ENCODE measurements at places on chromosomes 5 and 9. TPM values are rescaled to one million over a fixed set of nuclear protein-coding genes. Genes with fewer than 3 reads are reported as not detected.

Gene PLAC8L1
- 0.18 TPM for total RNA-seq

Gene FLT4
- total RNA-seq = 6.6 TPM

Gene POLR1E
- total RNA-seq = 32.0 TPM

Gene RANBP3L
- total RNA-seq = 0.40 TPM

Gene CDKN2B
- total RNA-seq = 0.31 TPM

Gene HTR4
- total RNA-seq = not detected

GRCh38 chr9:98107926-98108325 is 11.1 kb downstream of the TRIM14 start:
- H3K4me3 ChIP-seq = no peak overlapping the region
- no peak overlapping the region for H3K27ac ChIP-seq
- no peaks in the 10 kb centered on the region for H3K36me3 ChIP-seq
- H3K4me1 ChIP-seq = no peaks in the 10 kb centered on the region
- DNase-seq = no peak

- H3K4me3 ChIP-seq = no peak overlapping the region
- DNase-seq = no peak
- H3K36me3 ChIP-seq = no peaks in the 10 kb centered on the region
- no peaks in the 10 kb centered on the region for H3K27me3 ChIP-seq
Measured at GRCh38 chr5:114657342-114658130, 295.7 kb downstream of the KCNN2 start.

- peaks cover 14% of the 10 kb centered on the region for H3K4me1 ChIP-seq
- no peaks in the 10 kb centered on the region for H3K36me3 ChIP-seq
- no peaks in the 10 kb centered on the region for H3K27me3 ChIP-seq
- DNase-seq = no peak
- H3K4me3 ChIP-seq = no peak overlapping the region
Measured at GRCh38 chr5:158812408-158812807, 287.3 kb downstream of the EBF1 start.

DNA sequence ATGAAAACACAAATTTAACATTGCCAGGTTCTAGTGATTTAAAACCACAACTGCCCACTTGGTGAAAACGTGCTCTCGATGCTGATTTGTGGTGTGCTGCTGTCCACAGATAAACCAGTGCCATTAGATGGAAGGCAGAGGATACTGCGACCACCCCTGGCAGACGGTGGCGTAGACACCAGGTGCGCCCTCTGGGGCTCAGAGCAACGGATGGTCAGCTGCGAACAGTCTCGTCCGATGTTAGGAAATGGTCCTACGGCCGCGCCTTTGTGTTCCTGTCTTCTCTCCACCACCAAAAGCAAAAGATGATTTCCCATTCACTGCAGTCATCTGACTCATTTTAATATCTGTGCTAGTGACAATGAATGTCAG is 43.2 kb downstream of the UBE2QL1 start:
- no peak overlapping the region for H3K27ac ChIP-seq
- H3K4me1 ChIP-seq = no peaks in the 10 kb centered on the region
- no peak overlapping the region for H3K4me3 ChIP-seq
- no peak for DNase-seq
- no peaks in the 10 kb centered on the region for H3K36me3 ChIP-seq

- no peak overlapping the region for H3K27ac ChIP-seq
- no peaks in the 10 kb centered on the region for H3K4me1 ChIP-seq
- H3K4me3 ChIP-seq = no peak overlapping the region
- H3K27me3 ChIP-seq = no peaks in the 10 kb centered on the region
- DNase-seq = no peak
- H3K36me3 ChIP-seq = no peaks in the 10 kb centered on the region
Measured at GRCh38 chr5:82011761-82012160, 39.9 kb downstream of the ATG10 start.

- no peak overlapping the region for H3K4me3 ChIP-seq
- no peaks in the 10 kb centered on the region for H3K36me3 ChIP-seq
- H3K27ac ChIP-seq = no peak overlapping the region
- H3K4me1 ChIP-seq = peaks cover 20% of the 10 kb centered on the region
- H3K27me3 ChIP-seq = no peaks in the 10 kb centered on the region
Measured at GRCh38 chr5:68482199-68482598, 266.6 kb downstream of the PIK3R1 start.

DNA sequence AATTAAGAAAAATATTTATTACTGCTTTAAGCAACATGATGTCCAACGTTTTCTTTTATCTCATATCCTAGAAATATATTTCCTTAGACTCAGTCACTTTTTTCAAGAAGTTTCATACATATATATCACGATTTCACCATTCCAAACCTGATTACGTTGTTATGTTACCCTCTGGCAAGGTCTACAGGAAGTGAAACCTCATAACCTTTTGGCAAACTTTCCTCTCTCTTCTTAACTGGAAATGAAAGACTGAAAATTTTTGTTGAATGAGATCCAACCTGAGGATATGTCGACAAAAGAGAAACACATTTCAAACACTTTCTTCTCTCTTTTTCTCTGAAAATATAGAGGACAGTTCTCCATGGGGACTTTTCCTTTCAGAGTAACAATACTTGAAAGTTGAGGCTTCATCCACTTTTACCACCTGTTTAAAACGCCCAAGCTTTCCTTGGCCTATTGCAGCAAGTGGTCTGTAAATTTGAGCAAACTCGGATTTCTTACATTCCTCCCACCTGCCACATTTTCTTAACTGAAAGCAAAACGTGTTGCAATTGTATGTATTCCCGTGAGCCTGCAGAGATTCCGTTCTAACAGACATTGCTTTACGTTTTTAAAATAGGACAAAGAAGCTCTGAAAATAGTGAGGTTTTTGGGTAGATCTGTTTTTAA is 298.1 kb downstream of the CETN3 start:
- H3K36me3 ChIP-seq = no peaks in the 10 kb centered on the region
- H3K4me3 ChIP-seq = peak overlapping the region; percentile 5
- H3K27ac ChIP-seq = peak overlapping the region; percentile 45
- peak; percentile 45 for DNase-seq
- H3K4me1 ChIP-seq = no peaks in the 10 kb centered on the region

DNA sequence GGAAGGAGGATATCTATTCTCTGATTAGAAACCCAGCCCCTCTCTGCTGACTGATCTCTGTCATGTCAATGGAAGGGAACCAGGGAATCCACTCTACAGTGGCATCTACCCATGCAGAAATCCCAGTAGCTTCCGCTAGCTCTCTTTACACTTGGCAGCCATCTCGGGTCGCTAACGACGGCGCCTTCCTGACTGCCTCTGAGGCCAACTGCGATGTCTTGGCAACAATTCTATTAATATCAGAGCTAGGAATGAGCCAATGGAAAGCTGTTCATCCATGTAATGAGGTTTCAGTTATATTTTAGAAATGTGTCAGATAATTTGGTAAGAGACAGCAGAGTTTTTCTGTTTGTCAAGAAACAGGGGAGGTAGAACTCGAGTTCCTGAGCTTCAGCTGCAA is 67.6 kb upstream of the ATP10B start:
- no peak overlapping the region for H3K27ac ChIP-seq
- DNase-seq = peak; percentile 36
- H3K4me1 ChIP-seq = no peaks in the 10 kb centered on the region
